ENCODE measurements at places on chromosomes 6 and 20.

GRCh38 chr6:48401016-48401415, 290.0 kb upstream of the PTCHD4 start:
- DNase-seq = no peak

- no peak for DNase-seq
Measured at GRCh38 chr6:91273729-91274128, 686.9 kb upstream of the MAP3K7 start.

DNA sequence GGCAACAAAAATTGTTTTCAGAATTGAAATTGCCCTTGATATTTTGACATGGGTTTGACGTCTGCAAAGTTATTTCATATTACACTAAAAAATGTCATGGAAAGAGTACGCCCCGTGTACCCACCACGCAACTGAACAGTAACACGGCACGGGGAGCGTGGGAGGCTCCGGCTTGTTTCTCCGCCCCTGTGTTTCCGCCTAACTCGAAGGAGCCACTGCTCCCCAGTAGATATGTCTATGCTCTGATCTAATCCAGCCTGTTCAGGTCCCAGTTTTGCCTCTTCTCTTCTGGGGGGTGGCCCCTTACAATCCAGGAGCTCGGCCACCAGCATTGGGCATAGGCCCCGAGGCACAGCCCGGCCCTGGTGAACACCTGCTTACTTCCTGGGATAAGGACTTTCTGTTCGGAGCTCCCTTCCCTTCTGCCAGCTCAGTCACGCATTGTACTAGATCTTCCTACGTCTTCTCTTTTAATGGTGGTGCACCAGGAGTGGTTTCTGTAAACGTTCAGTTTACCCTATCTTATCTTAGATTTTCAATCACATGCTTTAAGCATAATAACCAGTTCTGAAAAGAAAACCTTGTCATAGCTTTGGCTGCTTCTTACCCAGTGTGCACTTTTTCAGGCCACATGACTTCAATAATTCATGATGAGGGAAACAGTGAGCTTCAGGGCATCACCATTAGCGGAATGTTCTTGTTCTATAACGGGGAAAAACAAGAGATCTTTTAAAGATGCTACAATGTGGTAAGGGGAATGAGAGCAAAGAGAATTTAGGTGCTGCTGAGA, 43.9 kb upstream of the EXOC2 start:
- no peak for DNase-seq

- DNase-seq = peak; percentile 99
Measured at GRCh38 chr20:54132612-54133433, 41.0 kb downstream of the CYP24A1 start.

GRCh38 chr6:145801021-145801420, 13.6 kb downstream of the FBXO30 start:
- peak; percentile 13 for DNase-seq

- peak; percentile 69 for DNase-seq
Measured at GRCh38 chr6:43334466-43335095, 26.0 kb upstream of the CRIP3 start.

DNA sequence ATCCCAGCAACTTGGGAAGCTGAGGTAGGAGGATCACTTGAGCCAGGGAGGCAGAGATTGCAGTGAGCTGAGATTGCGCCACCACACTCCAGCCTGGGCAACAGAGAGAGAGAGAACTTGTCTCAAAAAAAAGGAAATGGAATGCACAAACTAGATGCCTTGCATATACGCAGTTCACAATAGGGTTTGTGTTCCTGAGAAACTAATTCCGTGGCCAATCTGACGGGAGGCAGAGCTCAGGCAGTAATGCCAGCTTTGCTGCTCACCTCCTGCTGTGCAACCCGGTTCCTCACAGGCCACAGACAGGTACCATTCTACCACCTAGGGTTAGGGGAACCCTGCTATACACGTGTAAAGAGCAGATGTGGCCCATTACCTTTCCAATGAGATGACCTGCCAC, 1.4 kb downstream of the CDK5RAP1 start:
- no peak for DNase-seq

DNA sequence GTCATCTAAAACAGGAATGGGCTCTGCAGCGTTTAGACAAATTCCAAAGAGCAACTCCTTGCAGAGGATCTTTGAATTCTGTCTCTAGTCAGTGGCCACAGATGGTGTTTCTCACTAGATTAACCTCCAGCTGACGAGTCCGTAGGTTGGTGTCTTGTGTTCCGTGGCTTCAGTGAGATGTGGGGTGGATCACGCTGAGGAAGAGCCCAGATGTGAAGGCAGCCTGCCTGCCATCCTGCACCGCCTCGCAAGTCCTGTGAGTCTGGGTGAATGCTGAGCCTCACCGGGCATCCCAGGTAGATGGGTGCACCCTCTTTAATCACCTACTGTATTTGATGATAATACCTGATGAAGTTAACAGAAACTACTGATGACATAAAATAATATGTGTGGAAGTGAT, 70.4 kb downstream of the THBS2 start:
- no peak for DNase-seq

GRCh38 chr6:57423468-57423867, 106.0 kb downstream of the PRIM2 start:
- no peak for DNase-seq

GRCh38 chr20:62975251-62975760, 22.8 kb downstream of the SLC17A9 start:
- no peak for DNase-seq

DNA sequence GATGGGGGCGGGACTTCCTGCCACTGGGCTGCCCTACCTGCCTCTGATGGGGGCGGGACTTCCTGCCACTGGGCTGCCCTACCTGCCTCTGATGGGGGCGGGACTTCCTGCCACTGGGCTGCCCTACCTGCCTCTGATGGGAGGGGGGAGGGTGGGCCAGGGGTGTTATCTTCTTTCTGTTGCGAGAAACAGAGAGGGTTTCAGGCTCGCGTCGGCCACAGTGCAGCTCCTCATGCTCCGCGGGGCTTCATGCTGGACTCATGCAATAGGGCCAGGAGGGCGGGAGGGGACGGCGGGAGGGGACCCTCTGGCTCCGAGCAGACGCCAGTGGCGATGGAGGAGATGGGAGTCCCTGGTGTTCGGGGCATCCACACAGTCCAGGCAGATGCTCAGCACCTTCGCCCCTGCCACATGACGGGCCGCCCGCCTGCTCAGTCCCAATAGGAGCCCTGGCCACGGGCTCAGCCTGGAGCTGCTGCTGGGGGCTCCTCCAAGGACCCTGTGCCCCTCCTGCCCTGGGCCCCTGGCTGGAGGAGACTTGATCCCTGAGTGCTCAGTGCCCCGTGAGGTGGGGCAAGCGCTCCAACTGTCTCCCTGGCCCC, 48.8 kb upstream of the CHRNA4 start:
- DNase-seq = no peak

DNA sequence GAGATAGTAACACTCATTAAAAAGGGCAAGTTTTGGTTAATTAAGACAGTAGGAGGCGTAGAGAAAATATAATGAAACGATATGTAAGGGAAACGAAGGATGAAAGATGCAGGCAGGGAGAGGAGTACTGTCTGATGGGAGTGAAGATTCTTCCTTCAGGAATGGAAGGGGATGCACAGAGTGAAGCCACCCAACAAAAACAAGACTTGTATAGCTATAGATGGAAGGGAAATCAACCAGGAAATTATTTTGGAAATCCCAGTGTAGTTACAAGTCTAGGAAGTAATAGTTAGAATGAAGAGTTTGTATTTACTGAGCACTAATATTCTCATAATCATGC, 19.7 kb upstream of the HLA-DRB1 start:
- DNase-seq = no peak

GRCh38 chr6:86030875-86031274, 388.2 kb upstream of the SYNCRIP start:
- DNase-seq = no peak

GRCh38 chr6:15184441-15184861, 61.4 kb upstream of the JARID2 start:
- peak; percentile 76 for DNase-seq

GRCh38 chr6:78580923-78581322, 286.4 kb upstream of the IRAK1BP1 start:
- no peak for DNase-seq

DNA sequence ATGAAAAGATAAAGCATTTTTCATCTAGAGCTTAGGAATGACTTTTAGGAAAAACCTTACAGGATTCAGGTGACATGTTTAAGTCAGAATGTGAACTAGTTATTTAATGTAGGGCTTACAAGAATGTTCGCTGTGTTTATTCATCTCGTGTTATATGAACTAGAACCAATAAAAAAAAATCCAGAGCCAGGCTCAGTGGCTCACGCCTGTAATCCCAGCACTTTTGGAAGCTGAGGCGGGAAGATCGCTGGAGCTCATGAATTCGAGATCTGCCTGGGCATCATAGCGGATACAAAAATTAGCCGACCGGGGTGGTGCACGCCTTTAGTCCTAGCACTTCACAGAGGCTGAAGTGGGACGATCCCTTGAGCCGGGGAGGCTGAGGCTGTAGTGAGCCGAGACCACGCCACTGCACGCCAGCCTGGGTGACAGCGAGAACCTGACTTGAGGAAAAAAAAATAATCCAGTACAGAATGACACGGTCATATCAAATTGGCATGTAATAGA, 46.3 kb downstream of the OR2B2 start:
- peak; percentile 28 for DNase-seq

- peak; percentile 19 for DNase-seq
Measured at GRCh38 chr6:138601128-138601527, 101.8 kb upstream of the NHSL1 start.

GRCh38 chr20:32453467-32454163, 95.5 kb downstream of the ASXL1 start:
- DNase-seq = no peak

DNA sequence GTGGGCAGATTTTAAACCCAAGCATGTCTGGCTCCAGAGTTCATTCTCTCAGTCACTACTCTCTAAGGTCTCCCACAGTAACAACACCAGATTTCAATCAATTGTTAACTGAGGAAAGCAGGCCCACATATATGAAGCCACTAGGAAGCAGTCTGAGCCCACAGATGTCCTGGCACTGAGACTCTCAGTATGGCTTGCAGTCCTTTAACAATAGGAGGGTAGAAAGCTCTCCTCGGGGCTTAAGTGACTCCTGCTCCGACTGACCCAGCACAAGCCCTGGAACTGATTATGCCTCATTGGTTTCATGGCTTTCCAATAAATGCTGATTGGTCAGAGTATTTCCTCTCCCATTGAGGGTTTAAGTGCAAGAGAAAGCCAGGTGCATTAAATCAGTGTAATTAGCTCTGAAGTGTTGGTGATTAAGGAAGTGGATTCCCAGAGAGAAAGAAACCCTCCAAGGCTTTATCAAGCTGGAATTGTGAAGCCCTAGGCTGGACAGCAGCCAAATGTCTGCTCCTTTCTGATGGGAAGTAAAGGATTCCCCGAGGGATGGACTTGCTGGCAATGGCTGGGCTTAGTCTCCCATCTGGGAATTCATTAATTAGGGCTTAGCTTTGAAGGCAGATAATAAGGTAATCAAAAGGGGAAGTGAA, 76.6 kb upstream of the PROKR2 start:
- no peak for DNase-seq

- peak; percentile 38 for DNase-seq
Measured at GRCh38 chr6:87914637-87915395, 132.8 kb upstream of the SPACA1 start.

DNA sequence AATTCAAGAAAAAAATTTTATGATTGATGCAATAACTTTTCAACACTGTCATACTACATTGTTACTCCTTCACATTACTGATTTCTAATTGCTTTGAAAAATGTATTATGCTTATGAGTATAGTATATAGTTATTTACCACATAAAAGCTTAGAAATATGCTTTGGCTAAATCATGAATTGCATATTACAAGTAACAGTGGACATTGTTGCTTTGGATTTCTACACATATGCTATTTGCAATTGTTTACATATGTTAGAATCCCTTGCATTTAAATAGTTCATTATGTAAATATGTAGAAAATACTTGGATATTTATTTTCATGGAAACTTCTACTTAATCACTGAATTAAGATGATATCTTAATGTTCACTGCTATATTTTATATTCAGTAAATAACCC, 577.5 kb downstream of the QKI start:
- DNase-seq = no peak

DNA sequence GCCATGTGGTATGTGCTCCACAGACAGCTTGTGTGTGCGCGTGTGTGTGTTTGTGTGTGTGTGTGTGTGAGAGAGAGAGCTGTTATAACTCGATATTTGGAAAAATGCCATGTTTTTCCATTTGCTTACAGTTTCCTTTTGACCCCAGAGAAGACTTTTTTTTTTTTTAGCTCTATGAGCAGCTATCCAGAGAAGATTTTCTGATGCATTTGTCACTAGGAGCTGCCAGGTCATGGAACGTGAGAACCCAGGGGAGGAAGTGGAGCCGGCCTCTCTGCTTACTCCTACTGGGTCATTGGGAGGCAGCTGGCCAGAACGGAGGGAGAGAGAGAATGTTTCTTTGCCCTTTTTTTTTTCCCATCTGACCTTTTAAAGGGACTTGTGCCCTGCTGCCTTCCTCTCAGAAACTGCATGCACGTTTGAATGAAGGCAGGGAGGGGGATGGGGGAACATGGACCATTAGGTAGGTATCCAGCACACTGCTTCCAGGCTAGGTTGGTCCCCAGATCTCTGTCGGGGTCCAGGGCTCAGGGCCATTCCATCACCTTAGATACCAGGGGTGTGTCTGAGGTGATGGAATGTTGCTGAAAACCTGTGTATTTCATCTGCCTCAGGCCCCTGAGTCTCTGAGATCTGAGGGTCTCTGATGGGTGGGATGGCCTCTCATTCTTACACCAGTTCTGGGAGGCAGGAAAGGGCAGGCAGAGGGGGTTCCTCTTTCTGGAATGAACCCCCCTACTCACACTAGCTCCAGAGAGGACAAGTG, 11.2 kb upstream of the MRPS18A start:
- DNase-seq = no peak

GRCh38 chr6:134637847-134638437, 312.0 kb downstream of the ALDH8A1 start:
- DNase-seq = no peak

DNA sequence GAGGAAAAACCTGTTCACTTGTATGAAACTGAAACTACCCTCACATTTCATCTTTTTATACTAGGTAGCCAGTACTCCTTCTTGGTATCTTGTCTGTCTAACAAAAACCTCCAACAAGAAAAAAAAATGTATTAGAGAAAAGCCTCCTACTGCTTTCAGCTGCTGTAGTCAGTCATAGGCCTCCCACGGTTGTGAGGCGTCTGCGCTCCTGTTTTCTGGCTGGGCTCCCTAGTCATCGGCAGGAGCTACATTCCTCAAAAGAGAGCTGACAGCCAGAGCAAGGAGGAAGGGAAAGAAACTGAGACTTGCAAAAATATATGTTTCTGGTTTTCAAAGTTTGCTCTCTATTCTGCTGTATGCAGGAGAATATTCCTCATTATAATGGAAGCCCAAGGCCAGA, 517.0 kb downstream of the LMBRD1 start:
- no peak for DNase-seq

GRCh38 chr6:81613606-81614005, 138.9 kb downstream of the TENT5A start:
- peak; percentile 53 for DNase-seq

Data from epithelial cell of esophagus (primary cell).